ENCODE measurements at places on chromosomes 5 and 9. TPM values are rescaled to one million over a fixed set of nuclear protein-coding genes. Genes with fewer than 3 reads are reported as not detected.

- DNase-seq = no peak
These were observed 19.8 kb downstream of the TRIP13 start for GRCh38 chr5:912280-913091.

DNA sequence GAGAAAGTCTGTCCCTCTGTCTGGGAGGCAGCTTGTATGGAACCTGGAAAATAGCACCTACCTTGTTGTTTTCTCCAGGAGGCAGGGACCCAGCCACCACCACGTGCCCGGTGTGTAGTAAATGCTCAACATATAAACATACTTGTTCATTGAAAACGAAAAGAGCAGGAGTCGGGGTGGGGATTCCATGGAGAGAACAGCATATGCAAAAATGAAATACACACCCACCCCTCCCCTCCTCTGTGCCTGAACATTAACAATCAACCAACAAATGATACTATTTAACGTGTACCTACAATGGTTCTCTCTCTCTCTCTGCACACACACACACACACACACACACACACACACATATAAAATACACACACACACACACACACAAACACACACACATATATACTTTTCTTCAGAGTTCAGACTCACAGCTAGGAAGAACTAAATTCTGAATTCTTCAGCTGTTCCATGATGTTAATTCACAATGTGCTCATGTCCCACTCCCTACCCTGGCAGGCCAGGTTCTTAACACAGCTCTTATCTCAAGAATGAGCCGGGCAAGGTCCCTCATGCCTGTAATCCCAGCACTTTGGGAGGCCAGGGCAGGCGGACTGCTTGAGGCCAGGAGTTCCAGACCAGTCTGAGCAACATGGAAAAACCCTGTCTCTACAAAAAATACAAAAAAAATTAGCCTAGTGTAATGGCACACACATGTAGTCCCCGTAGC is 16.3 kb upstream of the DENND1A start:
- DNase-seq = no peak

DNA sequence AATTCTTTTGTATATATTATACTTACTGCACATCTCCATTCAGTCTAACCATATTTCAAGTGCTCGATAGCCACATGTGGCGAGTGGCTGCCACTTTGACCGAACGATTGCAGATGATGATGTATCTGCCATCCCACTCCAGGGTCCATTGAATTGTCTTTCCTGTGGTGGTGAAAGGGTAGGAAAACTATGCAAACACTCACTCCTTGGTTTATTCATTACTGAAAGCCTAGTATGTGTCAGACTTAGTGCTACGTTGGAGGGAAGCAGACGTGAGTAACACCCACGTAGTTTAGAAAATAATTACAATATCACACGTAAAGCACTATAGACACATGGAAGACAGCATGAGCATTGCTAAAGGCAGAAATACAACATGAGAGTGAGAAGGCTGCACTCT is 353.7 kb downstream of the CSNK1G3 start:
- no peak for DNase-seq

- no peak for DNase-seq
These were observed 62.9 kb downstream of the DRD1 start for GRCh38 chr5:175381130-175381529.

GRCh38 chr5:89045216-89045615 is 162.2 kb upstream of the MEF2C start:
- DNase-seq = no peak

- no peak for DNase-seq
These were observed 4.6 kb downstream of the TEX48 start for GRCh38 chr9:114677418-114677817.

DNA sequence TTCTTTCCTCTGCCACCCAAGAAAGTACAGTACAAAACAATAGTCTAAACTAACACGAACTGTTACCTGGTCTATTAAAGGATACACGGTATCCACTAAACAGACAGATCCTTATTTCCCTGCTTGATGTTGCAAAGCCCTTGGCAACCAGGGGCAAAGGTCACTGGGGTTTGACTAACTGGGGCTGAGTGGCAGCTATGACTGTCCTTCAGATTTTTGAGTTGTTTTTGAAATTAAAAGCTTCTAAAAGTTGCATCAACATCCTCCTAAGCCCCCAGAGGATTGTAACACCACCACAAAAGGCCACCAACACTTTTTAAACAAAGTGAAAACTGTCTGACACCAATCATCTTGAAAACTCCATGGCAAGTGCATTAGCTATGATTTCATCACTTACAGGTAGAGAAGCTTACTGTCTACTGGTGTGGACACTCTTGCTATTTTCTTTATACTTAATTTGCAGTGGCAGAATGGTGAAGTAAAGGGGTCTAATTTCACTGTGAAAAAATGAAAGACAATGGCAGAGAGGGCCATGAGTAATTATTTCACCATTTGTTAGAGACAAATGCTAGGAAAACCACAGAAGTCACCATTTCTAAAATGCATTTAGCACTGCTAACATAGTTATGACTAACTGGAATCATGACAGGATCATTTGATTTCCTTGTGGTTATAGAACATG is 292.4 kb downstream of the EFNA5 start:
- no peak for DNase-seq

- DNase-seq = no peak
These were observed 1813.5 kb upstream of the CDH6 start for GRCh38 chr5:29380029-29380428.

GRCh38 chr5:135541807-135542502 is 6.2 kb upstream of the NEUROG1 start:
- no peak for DNase-seq

DNA sequence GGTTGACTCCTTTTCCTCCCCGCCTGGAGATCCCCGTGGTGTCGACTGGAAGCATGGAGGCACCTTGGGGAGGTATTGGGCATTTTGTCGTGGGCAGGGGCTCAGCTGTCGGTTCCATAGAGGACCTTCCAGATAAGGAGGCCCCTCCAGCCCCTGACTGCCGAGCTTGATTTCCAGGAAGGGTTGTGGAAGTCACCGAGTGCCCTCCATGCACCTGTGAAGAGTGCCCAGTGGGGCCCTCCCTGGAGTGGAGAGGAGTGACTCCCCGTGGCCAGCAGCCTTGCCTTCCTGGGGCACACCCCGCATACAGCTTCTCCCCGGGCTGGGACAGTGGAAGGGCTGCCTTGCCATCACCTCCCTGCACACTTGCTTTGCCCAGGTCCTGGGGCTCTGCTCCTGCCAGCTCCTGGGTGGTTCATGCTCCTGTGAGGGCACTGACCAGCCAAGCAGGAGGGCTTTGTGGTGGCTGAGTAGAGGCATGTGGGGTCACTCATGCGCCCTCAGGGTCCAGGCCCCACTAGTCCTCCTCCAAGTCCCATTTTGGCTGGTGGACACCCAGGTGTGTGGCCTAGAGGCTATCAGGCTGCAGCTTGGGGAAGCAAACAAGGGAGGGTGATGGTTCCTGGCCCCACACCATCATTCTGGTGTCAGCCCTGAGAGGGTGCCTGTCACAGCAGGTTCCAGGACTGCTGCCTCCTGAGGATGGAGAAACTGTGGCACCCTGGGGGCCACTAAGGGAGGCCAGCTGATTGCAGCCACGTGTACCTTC is 133.0 kb downstream of the WNK2 start:
- no peak for DNase-seq

DNA sequence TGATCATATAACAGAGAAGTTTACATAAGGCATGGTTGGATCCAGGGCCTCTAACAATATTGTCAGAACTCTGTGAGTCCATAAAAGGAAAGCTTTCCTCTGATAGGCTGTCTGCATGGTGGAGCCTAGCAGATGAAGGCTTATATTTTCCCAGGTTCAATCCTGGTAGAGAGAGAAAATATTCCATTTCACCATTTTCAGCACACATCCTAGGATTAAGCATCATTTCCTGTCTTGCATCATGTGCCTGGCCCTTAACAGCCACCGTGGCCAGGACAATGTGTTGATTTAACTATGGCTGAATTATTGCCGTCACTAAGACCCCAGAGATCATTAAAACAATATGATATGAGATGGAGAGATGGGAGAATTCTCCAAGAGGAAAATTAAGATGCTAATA is 90.9 kb upstream of the GRIA1 start:
- DNase-seq = no peak

- DNase-seq = no peak
These were observed 5.5 kb downstream of the SLC30A5 start for GRCh38 chr5:69099302-69099701.

DNA sequence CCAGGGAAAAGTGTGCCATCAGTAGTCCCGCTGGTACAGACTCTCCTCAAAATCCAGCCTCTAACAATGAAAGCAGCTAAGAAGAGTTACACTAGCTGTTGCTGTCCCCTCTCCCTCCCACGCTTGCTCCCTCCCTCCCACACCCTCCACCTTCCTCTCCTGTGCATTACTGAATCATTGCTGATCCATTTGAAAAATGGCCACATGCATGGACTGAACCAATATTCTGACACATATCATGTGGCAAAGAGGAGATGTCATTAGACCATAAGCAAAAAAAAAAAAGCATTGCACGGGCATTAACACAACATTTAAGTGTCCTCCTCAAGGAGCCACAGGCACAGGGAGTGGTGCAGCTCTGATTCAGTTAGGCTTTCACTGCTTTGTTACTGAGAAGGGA is 37.9 kb downstream of the LHFPL2 start:
- DNase-seq = no peak

DNA sequence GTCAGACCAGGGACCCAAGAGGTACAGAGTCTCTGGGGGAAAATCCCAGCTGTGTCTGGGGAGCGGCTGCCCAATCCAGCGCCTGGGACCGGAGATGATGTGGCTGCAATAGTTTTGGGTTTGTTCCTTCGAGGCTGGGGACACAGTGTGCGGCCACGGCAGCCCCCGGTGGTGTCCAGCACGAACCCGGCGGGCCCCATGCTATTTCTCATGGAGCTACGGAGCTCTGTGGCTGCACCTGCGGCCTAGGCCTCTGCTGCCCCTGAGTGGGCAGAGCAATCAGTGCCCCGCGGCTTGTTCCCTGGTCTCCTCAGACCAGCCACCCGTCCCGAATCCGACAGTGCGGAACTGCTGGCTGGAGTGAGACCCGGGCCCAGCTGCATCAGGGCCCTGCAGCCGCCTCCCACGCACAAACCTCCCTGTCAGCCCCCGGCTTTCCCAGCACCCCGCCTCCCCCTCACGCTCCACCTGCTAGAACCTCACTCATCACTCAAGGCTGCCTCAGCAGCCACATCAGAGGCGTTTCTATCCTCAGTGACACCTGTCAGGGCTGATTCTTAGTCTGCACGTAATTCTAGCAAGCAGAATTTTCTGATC is 29.0 kb downstream of the SARDH start:
- no peak for DNase-seq

DNA sequence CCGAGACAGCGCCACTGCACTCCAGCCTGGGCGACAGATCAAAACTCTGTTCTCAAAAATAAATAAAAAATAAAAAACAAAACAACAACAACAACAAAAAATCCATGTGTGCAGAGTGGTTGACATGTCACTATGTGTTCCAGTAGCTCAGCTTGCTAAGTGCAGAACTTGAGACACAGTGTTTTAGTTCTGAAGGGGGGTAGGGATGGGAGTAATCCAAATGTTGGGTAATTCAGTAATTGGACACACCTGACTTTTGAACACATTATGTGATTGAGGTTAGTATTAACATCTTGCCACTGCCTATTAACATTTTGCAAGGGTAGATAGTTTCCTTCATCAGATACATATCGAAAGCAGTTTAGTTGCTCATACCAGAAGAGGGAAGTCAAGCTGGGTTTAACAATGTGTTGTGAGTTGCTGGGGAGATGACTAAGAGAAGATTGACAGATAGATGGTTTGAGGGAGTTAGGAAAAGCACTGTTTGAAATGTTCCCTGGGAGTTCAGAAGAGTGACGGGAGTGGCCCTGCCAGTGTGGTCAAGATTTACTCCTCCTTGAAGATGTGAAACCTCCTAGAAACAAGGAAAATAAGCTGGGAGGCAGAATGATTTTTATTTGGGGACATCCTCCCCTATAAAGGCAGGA is 928 bp downstream of the HACD4 start:
- DNase-seq = no peak

- no peak for DNase-seq
These were observed 18.7 kb downstream of the ECM2 start for GRCh38 chr9:92517046-92517445.

DNA sequence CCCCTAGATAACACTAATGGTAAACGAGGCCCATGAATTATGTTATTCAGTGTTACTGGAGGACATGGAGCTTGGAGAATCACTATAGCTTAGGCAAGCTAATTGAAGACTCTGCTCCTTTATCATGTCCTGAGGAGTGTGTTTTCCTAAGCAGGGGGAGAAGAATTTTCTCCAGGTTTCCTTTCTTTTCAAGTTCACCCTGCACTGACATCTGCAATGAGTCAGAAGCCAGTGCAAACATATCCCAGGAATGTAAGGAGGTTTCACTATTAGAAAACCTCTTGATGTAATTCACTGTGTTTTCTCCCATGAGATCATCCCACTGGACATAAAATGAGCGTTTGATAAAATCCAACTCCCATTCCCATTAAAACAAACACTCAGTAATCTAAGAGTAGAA is 75.6 kb downstream of the DMRT2 start:
- no peak for DNase-seq

DNA sequence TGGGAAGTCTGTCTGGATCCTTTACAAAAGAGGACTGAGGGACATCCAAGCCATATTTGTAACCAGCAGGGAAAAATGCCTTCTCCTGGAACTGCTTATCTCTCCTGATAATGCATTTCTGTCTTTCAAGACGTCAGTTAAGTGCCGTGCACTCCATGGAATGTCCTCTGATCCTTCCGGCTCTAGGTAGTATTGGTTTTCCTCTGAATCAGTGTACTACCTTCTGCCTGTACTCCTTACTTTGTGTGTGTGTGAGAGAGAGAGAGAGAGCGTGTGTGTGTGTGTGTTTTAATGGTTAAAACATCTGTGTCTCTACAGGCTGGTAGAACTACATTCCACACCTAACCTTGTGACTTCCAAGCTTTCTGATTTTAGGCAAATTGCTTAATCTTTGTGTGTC is 89.9 kb downstream of the PIP5K1B start:
- DNase-seq = no peak

DNA sequence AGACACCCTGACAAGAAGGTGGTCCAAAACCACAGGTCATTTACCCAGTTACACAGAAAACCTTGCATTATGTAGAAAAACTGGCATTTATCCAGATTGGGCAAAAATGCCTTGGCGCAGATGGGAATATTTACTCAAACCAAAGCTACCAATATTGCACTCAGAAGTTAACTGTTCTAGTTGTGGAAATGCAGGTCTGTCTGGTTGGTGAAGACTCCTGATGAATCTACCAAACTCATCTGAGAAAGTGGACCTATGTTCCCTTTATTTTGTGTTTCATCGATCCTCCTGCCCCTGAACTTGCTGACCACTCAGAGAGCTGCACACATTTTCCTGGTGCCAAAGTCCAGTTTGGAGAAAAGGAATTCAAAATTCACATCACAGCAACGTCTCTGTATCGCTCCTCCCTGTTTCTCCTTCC is 85.2 kb upstream of the ALDH1A1 start:
- no peak for DNase-seq

- no peak for DNase-seq
These were observed 436.0 kb downstream of the ZNF608 start for GRCh38 chr5:124310453-124310852.

MARVELD2 gene
- total RNA-seq = 62.5 TPM

RASGEF1C gene
- total RNA-seq = 0.36 TPM

FAM153A gene
- 0.52 TPM for total RNA-seq

PCDHB4 gene
- 2.7 TPM for total RNA-seq

TMEM38B gene
- 21.3 TPM for total RNA-seq

PCDHGC4 gene
- total RNA-seq = 0.38 TPM

GALNT10 gene
- total RNA-seq = 23.0 TPM

RNF183 gene
- total RNA-seq = 0.77 TPM

Measured in type B pancreatic cell (in vitro differentiated cells).